Thyroid gland (tissue), 4 donors: ENCODE measurements at places on chromosomes 4 and X. TPM values are rescaled to one million over a fixed set of nuclear protein-coding genes. Genes with fewer than 3 reads are reported as not detected.

CCDC120 gene
- total RNA-seq = 5.1 TPM

ITGB1BP2 gene
- 0.33 TPM for total RNA-seq

KIAA1210 gene
- 0.94 TPM for total RNA-seq

FHDC1 gene
- total RNA-seq = 12.4 TPM

SYP gene
- 1.9 TPM for total RNA-seq

APBB2 gene
- 224 TPM for total RNA-seq

DNA sequence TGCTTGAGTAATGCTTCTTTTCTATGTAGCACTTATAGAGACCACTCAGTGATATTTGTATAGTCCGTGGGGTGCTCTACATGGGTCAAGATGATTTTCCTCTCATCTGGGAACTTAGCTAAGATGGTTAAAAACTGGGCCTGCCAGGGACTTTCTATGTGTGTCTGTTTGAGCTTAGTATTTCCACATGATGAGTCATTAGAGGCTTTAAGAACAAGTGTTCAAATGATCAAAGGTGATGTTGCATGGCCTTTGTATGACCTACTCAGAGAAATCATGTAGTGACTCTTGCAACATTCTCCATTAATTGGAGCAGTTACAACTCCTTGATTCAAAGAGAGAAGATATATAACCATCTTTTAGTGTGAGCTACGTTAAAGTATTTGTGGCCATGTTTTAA is 1480.5 kb upstream of the IGFBP7 start:
- H3K4me3 ChIP-seq = no peak overlapping the region
- no peak overlapping the region for H3K27ac ChIP-seq
- DNase-seq = no peak
- no peaks in the 10 kb centered on the region for H3K4me1 ChIP-seq

DNA sequence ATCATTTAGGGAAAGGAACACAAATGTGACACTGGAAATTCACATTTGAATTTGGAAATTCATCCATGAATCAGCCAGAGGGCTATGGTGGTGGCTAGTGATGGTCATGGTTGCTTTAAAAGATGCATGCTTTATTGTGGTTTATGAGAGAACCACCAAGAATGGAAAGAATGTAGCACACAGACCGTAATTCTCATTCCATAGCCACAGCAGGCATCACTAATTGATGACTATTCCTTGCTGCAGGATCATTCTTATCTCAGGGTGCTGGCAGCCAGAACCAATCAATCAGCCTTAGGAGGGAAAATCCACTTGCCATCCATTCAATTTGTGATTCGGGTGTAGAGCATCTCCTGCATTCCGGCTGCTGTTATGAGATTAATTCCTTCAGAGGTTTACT is 115.6 kb downstream of the DHRSX start:
- no peaks in the 10 kb centered on the region for H3K36me3 ChIP-seq
- no peak for DNase-seq
- H3K4me1 ChIP-seq = no peaks in the 10 kb centered on the region

GRCh38 chr4:124684301-124684700 is 28.2 kb downstream of the ANKRD50 start:
- no peaks in the 10 kb centered on the region for H3K4me1 ChIP-seq
- H3K27ac ChIP-seq = no peak overlapping the region
- H3K36me3 ChIP-seq = no peaks in the 10 kb centered on the region
- no peak overlapping the region for H3K4me3 ChIP-seq
- no peak for DNase-seq

GRCh38 chrX:48971249-48972219 is at the start of gene KCND1:
KCND1 (minus strand) TSS chrX:48971844; CDS start chrX:48970271, 1,573 bp downstream.
- H3K4me3 ChIP-seq = no peak within 1 kb of the TSS
- no peaks in the 10 kb centered on the region for H3K27me3 ChIP-seq
- H3K4me1 ChIP-seq = peaks cover 7% of the 10 kb centered on the region
- no peaks in the 10 kb centered on the region for H3K36me3 ChIP-seq

- H3K4me3 ChIP-seq = no peak overlapping the region
- H3K36me3 ChIP-seq = no peaks in the 10 kb centered on the region
- no peaks in the 10 kb centered on the region for H3K27me3 ChIP-seq
- DNase-seq = peak; percentile 10
- no peak overlapping the region for H3K27ac ChIP-seq
These were observed 29.2 kb downstream of the METAP1 start for GRCh38 chr4:99024481-99025275.

GRCh38 chr4:154489558-154490233 is 1.9 kb downstream of the DCHS2 start:
- H3K36me3 ChIP-seq = no peaks in the 10 kb centered on the region
- DNase-seq = no peak
- no peak overlapping the region for H3K4me3 ChIP-seq
- H3K27ac ChIP-seq = no peak overlapping the region
- H3K27me3 ChIP-seq = peaks cover 8% of the 10 kb centered on the region

GRCh38 chr4:113978561-113979147 is 793 bp downstream of the ARSJ start:
- no peaks in the 10 kb centered on the region for H3K27me3 ChIP-seq
- H3K27ac ChIP-seq = peak overlapping the region; percentile 58
- no peaks in the 10 kb centered on the region for H3K36me3 ChIP-seq
- DNase-seq = peak; percentile 5
- no peak overlapping the region for H3K4me3 ChIP-seq

DNA sequence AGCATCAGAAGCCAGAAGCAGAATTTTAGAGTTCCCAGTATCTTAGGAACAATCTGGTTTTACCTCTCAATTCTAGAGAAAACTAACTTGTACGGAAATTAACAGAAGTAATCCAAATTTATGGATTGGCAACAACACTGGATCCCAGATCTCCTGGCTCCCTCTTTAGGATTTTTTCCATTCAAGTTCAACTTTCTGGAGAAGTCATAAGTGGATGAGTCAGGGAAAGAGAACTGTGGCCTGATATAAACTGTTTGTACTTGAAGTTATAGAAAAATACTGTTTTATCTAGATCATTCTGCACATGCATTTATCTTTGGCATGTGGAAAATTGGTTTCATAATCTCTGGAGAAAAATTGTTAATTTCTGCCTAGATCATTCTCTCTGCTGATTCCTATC is 380.4 kb downstream of the PCDH7 start:
- H3K36me3 ChIP-seq = no peaks in the 10 kb centered on the region
- DNase-seq = no peak
- no peaks in the 10 kb centered on the region for H3K4me1 ChIP-seq
- H3K4me3 ChIP-seq = no peak overlapping the region
- H3K27me3 ChIP-seq = no peaks in the 10 kb centered on the region
- H3K27ac ChIP-seq = no peak overlapping the region

- DNase-seq = no peak
- no peaks in the 10 kb centered on the region for H3K36me3 ChIP-seq
- H3K27me3 ChIP-seq = no peaks in the 10 kb centered on the region
- H3K27ac ChIP-seq = no peak overlapping the region
These were observed 212.9 kb downstream of the ARHGAP10 start for GRCh38 chr4:147944670-147945260.

GRCh38 chrX:42714981-42715700 is 62.8 kb downstream of the PPP1R2C start:
- no peak overlapping the region for H3K4me3 ChIP-seq
- H3K27ac ChIP-seq = peak overlapping the region; percentile 30
- no peaks in the 10 kb centered on the region for H3K36me3 ChIP-seq
- DNase-seq = peak; percentile 80
- H3K4me1 ChIP-seq = no peaks in the 10 kb centered on the region
- no peaks in the 10 kb centered on the region for H3K27me3 ChIP-seq

DNA sequence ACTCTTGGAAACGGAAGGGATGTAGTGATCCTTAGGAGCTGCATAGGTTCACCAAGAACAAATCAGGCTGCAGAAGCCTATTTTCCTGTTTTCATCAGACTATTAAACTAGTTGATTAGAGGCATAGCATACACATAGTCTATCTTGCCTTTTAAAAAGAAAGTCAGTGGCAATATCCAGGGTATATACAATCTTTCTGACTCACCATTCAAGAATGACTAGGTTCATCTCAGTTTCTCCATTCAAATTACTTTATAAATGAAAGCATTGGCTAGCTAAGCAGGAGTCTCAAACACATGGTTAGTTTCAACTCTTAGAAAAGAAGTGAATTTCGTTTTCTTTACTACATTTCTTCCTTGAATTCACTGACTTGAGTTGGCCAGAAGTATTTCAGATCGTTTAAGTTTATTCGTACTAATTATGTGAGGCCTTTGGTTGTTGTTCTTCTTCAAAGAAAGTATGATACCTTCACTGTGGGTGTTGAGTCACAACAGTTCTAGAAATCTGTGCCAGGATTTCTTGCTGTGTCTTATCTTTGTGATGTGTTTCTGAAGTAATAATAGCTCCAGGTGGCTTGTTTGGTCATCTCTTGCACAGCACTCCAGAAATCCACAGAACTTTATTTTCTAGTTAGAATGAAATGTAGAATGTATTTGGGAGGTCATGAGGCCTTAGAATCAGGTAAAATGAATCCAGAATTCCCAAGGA is 88.2 kb downstream of the AWAT2 start:
- H3K4me1 ChIP-seq = no peaks in the 10 kb centered on the region
- H3K27me3 ChIP-seq = no peaks in the 10 kb centered on the region
- DNase-seq = no peak
